ENCODE measurements at places on chromosomes 16 and 17.

GRCh38 chr17:9361188-9361955 is 214.2 kb downstream of the STX8 start:
- no peak for DNase-seq

GRCh38 chr17:7774055-7774521 is 56.5 kb downstream of the DNAH2 start:
- DNase-seq: no peak

- no peak for DNase-seq
These were observed at the start of gene KRTAP2-4 for GRCh38 chr17:41065829-41066624. TSS of gene KRTAP2-4 (minus strand) at chr17:41065879. CDS start at chr17:41065845, 34 bp downstream.

- DNase-seq: no peak
These were observed 4.5 kb downstream of the MAF start for GRCh38 chr16:79595931-79596450.

GRCh38 chr16:81814751-81815428 is 35.8 kb downstream of the PLCG2 start:
- no peak for DNase-seq

GRCh38 chr17:59506894-59507726 is 58.3 kb upstream of the DHX40 start:
- DNase-seq: no peak

DNA sequence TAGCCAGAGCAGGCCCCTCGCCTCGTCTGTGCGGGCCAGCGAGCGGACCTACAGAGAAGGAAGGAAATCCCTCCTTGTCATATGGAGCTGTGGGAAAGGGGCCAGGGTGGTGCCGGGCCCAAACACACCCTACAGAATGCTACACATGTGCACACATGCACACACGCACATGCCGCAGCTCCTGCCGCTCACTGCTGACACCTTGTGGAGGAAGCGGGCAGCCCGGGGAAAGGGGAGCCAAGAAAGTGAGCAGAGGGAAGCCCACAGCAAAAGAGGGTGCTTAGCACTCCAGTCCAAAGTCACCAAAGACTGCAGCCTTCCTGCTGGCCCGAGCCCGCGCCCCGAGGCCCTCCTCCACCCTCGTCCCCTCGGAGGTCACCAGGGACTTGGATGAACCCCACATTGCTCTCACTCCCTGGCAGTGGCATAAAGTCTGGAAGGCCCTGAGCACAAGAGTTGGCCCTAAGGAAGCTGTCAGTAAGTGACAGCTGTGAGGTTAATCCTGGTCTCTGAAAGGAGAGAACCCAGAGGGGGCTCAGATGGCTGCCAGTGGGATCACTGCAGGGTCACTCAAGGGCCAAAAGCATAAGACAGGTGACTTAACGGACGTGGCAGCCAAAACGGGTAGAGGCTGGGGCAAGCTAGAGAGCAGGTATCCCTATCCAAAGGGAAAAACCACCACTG is 68.2 kb downstream of the MYO18A start:
- no peak for DNase-seq

DNA sequence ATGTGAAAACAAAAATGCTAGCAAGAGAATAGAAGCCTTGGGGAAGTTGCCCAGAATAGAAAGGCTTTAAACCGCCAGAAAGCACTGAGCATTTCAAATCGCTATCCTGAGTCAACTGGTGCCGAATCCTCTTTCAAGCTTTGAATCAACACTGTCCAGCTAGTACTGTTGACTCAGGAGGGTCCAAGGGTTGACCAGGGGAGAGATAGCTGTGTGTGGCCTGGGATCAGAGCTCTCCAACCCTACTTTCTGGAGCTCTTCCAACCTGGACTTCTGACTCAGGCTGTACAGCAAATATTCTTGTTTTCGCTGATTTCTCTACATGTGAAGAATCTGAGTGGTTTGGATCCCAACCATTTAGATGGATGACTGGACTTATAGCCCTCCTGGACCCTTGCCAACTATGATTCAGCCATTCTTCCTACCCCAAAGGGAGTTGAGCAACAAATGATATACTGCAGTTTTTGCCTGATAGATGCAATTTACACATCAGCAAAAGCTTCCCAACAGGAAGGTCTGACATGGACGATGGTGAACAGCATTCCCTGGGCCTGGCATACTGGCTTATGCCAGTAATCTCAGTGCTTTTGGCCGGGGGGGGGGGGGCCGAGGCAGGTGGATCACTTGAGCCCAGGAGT is 154.0 kb upstream of the SDK2 start:
- DNase-seq: no peak

- no peak for DNase-seq
These were observed 22.8 kb downstream of the OMG start for GRCh38 chr17:31274252-31274651.

DNA sequence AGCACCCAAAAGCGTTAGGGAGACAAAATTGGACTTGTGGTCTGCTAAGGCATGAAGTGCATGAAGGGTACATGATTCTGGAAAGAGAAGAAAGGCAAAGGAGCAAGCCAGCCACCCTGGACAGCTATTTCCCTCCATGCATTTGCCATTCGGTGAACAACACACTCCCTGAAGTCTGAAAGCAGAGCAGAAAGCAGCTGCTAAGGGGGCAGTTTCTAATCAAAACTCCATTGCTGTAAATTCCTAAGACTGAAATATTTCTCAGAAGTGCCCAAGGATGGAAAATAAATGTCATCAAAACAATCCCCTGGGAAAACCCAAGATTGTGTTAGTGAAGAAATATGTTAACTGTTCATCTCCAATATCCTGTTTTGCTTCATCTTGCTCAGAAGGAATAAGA is 44.3 kb downstream of the PMP22 start:
- DNase-seq: no peak

GRCh38 chr17:31521632-31522283 is 130.3 kb downstream of the RAB11FIP4 start:
- DNase-seq: no peak

DNA sequence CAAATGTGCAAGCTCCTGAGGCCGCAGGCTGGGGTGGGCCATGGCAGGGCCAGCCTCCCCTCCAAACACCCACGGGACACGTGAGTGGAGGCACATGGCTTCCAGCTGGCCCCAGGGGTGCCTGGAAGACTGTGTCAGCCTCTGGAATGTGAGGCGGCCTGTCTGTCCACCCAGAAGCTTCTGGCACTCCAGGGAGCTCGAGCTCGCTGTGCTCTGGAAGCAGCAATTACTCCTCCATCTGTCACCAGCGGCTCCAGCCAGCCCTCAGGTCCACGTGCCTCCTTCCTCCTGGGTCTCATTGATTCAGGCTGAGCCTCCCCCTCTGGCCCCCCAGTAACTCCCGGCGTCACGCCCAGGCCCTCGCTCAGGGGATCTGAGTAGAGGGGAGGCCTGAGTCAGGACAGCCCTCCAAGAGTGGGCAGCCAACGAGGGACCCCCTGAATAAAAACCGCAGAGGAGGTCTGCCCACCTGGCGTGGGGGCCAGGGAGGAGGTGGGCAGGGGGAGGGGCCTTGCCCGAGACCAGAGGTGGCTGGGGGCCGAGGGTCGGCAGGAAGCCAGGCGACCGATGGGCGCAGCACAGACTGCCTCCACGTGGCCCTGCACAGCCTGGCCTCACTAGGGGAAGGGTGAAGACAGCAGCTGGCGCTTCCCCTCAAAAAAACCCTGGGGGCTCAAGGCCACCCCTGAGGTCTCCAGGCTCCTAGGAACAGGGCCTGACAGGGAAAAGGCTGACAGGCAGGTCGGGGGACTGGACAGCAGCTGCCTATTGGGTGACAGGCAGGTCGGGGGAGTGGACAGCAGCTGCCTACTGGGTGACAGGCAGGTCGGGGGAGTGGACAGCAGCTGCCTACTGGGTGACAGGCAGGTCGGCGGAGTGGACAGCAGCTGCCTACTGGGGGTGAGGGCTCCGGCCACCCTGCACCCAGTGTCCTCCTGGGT is 11.9 kb downstream of the PIEZO1 start:
- DNase-seq: no peak

DNA sequence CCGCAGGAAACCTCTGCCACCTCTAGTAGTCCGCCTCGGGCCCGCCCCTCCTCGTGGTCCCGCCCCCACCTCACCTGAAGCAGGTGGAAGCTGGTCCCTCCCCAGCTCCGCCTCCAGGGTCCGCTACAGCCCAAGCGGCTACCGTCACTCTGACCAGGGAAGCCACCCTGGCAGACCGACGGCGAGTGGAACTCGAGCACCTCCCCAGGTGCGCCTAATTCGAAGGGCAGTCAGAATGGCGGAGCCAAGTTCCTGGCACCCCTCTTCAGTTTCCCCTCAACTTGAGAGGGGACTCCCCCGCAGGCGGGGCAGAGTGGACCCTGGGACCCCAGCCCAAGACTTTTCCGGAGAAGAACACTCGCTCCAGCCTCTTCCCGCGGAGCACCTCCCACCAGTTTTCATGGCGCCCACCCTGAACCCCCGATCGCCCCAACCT is 507 bp downstream of the FHOD1 start:
- DNase-seq: no peak

GRCh38 chr16:58198022-58198683 is at the start of gene CSNK2A2:
TSS of gene CSNK2A2 (minus strand) at chr16:58198106. CDS start at chr16:58197736, 370 bp downstream.
- no peak for DNase-seq

- DNase-seq: no peak
These were observed 20.1 kb downstream of the SIAH1 start for GRCh38 chr16:48365025-48365600.

GRCh38 chr16:89434490-89434889 is 55.9 kb downstream of the ANKRD11 start:
- no peak for DNase-seq

DNA sequence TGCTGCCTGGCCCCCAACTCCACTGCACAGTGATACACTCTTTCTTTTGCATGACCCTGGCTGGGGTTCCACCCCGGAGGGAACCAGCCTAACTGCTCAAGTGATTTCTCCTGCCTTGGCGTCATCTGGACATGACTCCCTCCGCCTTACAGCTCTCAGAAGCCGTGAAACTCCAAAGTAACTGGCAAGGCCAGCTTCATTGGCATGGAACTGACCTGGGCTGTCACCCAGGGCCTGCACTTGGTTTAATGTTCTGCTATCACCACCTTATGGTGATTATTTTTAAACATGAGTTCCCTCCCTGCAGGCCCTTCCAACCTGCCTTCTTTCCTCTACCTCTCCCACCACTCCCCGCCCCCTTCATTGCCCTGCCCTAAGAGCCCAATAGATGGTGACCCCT is 139.7 kb upstream of the CDH5 start:
- DNase-seq: no peak

- no peak for DNase-seq
These were observed 47.9 kb downstream of the WDR59 start for GRCh38 chr16:74936902-74937560.

- DNase-seq: no peak
These were observed 16.0 kb downstream of the CAPN15 start for GRCh38 chr16:543301-544164.

GRCh38 chr17:9309216-9309615 is 266.4 kb downstream of the STX8 start:
- no peak for DNase-seq

- no peak for DNase-seq
These were observed 5.7 kb downstream of the DHRS7B start for GRCh38 chr17:21132428-21132827.

GRCh38 chr17:65801513-65801912 is 240.1 kb upstream of the AXIN2 start:
- no peak for DNase-seq

DNA sequence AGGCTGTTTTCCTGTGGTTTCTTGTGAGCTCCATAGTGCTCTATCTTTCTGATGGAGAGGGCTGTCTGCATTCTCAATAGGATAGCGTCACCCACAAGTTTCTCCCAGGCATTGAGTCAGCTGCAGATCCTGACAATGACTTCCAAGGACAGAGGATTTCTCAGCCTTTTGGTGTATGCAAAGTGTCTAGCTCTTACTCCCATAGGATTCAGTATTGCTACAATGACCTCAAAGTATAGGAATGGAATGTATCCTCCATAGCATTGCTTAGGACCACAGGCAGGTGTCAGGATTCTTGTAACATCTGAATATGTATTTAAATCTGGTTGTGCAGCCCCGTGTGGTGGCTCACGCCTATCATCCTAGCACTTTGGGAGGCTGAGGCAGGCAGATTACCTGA is 32.3 kb downstream of the SMIM36 start:
- DNase-seq: no peak

- no peak for DNase-seq
These were observed 9.9 kb downstream of the CDH1 start for GRCh38 chr16:68746951-68747350.

- DNase-seq: no peak
These were observed 5.9 kb downstream of the RBL2 start for GRCh38 chr16:53440125-53440524.

DNA sequence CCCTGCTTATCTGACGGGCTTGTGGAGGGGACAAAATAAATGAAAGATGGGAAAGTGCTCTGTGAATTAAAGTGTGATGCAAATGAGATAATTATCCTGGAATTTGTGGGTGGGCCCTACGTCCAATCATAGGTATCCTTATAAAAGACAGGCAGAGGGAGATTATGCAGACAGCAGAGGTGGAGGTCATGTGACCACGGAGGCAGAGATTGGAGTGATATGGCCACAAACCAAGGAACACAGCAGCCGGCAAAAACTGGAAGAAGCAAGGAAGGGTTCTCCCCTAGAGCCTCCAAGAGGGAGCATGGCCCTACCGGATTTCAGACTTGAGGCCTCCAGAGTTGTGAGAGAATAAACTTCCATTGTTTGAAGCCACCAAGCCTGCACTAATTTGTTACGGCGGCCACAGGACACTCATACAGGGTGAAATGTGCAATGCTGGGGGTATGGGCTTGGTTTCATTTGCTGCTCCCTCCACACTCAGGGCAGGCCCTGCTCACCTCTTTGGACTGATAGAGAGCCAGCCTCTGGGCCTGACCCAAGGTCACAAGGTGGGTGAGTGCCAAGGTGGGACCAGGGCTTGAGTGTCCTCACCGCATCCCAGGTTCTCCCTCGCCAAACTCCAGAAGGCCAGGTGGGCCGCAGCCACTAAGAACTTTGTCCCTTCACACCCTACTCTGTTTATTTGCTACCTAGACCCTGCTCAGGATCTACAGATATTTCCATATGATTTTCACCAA is 149.6 kb upstream of the TNRC6C start:
- DNase-seq: no peak

Measured in cortex of kidney (tissue), 1 donor.